ENCODE measurements at places on chromosomes 13 and 19.

GRCh38 chr13:75220861-75221260 is 261.1 kb downstream of the TBC1D4 start:
- no peak for DNase-seq

DNA sequence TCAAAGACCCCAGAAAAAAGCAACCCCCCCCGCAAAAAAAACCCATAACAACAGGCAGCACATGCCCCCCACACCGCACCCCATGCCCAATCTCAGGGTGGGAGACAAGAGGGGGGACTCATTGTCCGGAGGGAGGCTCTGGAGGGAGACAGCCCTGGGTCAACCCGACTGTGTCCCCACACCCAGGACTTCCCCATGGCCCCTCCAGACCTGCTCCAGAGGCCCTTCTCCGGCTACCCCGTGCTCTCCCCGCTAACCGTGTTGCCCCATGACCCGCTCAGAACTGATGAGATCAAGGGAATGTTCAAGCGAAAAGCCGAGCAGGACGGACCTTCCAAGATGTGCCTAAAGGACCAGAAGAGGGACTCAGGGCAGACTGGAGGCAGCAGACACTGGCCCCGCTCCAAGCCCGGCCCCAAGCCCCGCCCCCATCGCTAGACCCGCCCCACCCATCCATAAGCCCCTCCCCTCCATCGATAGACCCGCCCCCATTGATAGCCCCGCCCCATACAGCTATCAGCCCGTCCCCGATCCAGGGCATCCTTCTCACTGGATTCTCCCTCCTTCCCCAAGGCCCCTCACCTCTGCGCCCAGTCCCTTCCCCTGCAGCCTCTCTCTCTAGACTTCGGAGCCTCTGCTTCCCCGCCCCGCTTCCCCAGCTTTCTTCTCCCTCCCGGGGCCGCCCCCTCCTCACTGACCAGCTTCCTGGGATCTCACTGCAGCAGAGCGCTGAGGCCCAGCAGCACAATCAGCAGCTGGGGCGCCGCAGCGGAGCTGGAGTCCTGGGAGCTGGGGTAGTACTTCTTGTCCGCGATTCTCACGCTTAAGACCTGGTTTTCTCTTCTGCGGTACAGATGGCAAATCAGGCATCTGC is 2.2 kb downstream of the BST2 start:
- DNase-seq, result no peak

DNA sequence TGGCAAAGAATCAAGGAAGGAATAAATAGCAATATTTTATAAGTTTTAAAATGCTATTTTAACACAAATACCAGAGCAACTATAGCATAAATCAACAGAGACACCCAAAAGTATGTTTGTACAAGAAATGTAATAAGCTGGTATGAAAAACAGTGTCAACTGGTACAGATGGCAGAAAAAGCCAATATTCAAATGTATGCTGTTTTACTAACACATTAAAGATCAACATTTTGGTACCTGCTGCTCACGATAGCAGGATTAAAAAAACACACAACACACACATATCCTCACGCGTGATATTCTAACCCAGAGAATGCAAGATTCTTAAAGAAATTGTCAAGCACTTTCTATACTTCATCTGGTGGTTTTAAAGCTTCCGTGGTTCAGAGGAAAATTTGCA is 48.1 kb upstream of the C19orf12 start:
- no peak for DNase-seq

- DNase-seq, result no peak
These were observed 33.0 kb downstream of the GJA3 start for GRCh38 chr13:20127562-20128458.

GRCh38 chr13:49584771-49585182 is 581 bp downstream of the RCBTB1 start:
- DNase-seq, result peak; percentile 1

DNA sequence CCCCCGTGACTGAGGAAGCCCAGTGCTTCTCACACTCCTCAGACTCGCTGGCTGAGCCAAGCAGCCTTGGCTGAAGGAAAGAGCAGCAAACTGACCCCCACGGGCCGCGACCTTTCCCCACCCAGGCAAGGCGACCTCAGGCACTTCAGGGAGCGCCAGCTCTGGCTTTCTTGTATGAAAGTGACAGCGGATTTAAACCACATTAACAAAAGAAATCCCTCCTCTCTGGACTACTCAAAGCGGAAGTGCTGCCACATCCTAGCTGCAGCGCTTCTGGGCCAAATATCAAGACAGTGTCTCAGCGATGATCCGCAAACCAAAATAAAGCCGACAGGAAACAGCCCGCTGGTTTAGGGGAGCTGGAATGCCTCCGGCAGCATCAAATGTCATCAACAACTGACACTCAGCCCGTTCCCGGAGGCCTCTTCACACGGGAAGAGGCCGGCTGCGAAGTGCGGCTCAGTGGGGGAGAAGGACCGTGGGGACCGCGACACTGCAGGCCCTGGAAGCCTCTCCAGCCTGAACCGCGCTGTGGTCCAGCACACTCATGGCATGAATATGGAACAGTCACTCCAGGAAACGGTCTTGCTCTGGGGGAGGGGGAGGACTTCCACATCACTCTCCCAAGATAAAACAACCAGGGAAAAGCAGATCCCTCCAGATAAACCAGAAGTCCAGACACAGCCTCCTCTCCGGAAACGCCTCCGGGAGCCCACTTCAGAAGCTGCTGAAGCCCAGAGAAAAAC is 1.4 kb downstream of the RASA3 start:
- peak; percentile 66 for DNase-seq

- DNase-seq, result no peak
These were observed 3.8 kb upstream of the FGF14 start for GRCh38 chr13:102405499-102406100.

GRCh38 chr13:29101905-29102304 is 281.8 kb downstream of the MTUS2 start:
- no peak for DNase-seq

GRCh38 chr19:50315773-50316448 is 13.3 kb downstream of the KCNC3 start:
- peak; percentile 40 for DNase-seq

DNA sequence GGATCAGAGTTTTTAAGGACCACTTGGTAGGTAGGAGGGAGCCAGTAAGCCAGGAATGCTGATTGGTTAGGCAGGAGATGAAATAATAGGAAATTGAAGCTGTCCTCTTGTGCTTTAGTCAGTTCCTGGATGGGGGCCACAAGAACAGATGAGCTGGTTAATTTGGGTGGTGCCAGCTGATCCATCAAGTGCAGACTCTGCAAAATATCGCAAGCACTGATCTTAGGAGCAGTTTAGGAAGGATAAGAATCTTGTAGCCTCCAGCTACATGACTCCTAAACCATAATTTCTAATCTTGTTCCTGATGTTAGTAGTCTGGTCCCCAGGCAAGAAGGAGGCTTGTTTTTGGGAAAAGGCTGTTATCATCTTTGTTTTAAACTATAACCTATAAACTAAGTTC is 117.9 kb upstream of the GPR12 start:
- DNase-seq, result no peak

- no peak for DNase-seq
These were observed 224.0 kb downstream of the COG6 start for GRCh38 chr13:39879286-39880035.

GRCh38 chr13:30774214-30774730 is 38.9 kb downstream of the ALOX5AP start:
- DNase-seq, result no peak

DNA sequence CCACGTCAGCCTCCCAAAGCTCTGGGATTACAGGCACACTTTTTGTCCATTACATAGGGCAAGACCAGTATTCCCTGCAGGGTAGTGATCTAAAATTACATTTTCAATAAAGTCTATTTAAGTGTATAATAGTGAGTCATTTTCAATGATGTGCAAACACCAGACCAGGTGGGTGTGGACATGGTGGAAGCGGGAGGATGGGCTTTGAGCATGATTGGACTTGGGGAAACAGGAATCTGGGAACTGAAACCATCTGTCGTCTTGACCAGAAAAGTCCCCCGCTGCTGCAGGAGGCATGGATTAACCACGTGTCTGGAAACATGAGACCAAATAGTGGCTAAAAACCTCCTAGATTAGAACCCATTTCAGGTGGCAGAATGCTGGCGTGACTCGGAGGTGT is 4.9 kb downstream of the FXYD3 start:
- DNase-seq, result no peak

Data from NCI-H345 (cell line).